Immature natural killer cell (primary cell): ENCODE measurements at places on chromosomes 11 and 22.

DNA sequence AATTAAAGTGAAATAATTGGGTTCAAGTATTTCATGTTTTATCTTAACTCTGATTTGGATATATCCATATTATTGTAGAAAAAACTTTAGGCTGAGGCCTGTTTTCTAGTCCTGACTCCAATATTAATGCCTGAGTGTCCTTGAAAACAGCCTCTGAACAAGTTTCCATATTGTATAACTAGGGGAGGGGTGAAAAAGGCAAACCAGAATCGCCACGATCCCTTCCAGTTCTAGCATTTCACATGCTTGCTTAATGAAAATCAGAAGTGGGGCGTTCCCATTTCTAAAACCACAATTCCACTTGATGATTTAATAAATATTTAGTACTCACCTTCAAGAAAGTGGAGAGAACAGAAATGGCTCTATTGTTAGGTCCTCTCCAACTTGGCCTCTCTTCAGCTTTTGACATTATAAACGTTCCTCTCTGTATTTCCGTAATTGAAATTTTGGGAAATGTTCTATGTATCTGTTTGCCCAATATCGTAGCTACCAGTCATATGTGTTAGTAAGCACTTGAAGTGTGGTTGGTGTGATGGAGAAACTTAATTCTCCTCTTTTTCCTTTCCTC lies 561.4 kb upstream of the CCDC90B start:
- no peak for DNase-seq

GRCh38 chr11:45289369-45289768 lies 3.2 kb upstream of the SYT13 start:
- DNase-seq: no peak

DNA sequence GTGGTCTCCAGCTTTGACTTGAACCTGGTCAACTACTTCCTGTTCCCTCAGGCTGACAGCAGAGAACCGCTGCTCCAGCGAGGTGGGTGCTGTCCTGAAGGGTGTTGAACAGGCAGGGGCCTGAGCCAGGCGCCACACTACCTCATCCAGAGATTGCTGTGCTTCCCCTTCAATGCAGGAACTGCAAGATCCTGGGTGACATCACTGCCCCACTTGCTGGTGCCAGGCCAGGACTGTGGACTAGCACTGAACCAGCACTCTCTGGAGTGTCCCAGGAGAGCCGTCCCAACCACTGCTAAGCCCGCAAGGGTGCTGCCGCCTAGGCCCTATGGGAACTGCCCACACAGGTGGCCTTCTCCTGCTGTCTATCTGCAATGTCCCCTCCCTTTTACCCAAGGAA lies 51.7 kb downstream of the GAB4 start:
- DNase-seq: peak; percentile 1

- DNase-seq: no peak
Observed at GRCh38 chr11:47408598-47409439, 429 bp downstream of the SLC39A13 start.

- DNase-seq: no peak
Observed at GRCh38 chr11:134609361-134610115, 197.5 kb upstream of the B3GAT1 start.
